ENCODE measurements at places on chromosomes 12 and 14.
A peak's percentile ranks its signal among the peaks of the same experiment; 100 is the strongest.

- no peak for DNase-seq
Measured at GRCh38 chr12:51090705-51091229, 7.4 kb upstream of the CSRNP2 start.

GRCh38 chr12:95614390-95614982, 63.2 kb upstream of the USP44 start:
- DNase-seq: no peak

DNA sequence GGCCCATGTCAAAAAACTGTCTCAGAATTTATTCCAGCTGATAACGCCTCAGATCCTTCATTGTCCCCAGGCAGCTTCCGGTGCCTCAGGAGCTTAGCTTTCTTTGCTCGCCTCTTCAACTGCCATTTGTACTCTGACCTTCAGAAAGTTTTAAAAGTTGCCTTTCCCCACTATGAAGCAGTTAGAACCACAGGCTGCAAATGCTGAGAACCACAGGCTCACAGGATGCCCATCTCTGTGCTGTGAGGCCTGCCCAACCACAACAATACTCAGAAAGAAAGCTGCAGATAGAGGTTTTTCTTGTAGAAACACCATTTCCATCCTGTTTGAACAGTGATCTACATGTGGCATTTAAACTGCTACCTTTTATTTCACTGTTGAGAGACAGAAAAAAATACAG, 131.1 kb downstream of the PRKCH start:
- no peak for DNase-seq

- DNase-seq: no peak
Measured at GRCh38 chr12:48764521-48764920, 24.4 kb downstream of the ADCY6 start.

- no peak for DNase-seq
Measured at GRCh38 chr12:67716817-67717216, 68.3 kb downstream of the DYRK2 start.

- DNase-seq: no peak
Measured at GRCh38 chr14:67059596-67059995, 129.6 kb upstream of the GARIN2 start.

DNA sequence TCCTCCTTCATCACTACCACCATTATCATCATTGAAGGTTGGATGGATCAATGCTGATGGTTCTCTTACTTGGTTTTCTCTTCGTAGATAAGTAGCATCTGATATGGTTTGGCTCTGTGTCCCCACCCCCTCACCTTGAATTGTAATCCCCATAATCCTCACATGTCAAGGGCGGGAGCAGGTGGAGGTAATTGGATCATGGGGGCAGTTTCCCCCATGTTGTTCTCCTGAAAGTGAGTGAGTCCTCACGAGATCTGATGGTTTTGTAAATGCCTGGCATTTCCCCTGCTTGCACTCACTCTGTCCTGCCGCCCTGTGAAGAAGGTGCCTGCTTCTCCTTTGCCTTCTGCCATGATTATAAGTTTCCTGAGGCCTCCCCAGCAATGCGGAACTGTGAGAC, 172.4 kb upstream of the PWP1 start:
- DNase-seq: no peak

GRCh38 chr14:91372671-91373495, 44.7 kb downstream of the CCDC88C start:
- DNase-seq: no peak

- DNase-seq: no peak
Measured at GRCh38 chr14:95274279-95274678, 45.4 kb downstream of the CLMN start.

GRCh38 chr14:58736606-58737005, 98.8 kb downstream of the DACT1 start:
- DNase-seq: no peak

GRCh38 chr14:61876362-61877034, 114.3 kb downstream of the SNAPC1 start:
- DNase-seq: no peak

GRCh38 chr12:1418144-1418543, 176.2 kb downstream of the FBXL14 start:
- no peak for DNase-seq

- no peak for DNase-seq
Measured at GRCh38 chr14:75861161-75861621, 120.6 kb downstream of the TGFB3 start.

DNA sequence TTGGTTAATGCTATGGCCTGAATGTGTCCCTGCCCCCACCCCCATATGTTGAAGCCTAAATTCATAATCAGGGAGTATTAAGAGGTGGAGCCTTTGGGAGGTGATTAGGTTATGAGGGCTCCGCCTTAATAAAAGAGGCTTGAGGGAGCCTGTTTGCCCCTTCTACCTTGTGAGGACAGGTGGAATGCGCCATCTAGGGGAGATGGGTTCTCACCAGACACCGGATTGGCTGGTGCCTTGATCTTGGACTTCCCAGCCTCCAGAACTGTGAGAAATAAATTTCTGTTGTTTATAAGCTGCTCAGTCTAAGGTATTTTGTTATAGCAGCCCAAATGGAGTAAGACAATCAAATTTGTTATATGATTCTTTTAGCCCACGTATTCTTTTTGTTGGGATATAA, 148.3 kb downstream of the PTCSC3 start:
- no peak for DNase-seq

GRCh38 chr12:132319991-132320570, 9.3 kb downstream of the GALNT9 start:
- no peak for DNase-seq

DNA sequence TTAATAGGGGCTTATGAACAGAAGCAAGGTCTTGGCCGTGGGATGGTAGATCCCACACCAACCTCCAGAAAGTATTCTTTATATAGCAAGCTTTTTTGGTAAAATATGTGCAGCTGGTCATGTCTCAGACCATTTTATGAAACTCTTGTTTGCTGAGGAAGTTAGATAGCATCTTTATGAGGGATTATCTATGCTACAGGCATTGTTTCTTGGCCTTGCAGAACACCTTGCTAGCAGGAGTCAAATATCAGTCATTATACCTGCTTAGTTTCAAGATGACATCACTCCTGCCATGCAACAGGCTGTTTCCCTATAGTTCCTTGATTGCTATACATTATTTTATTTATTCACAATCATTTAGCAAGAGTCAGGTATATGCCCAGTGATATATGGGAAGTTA, 84.8 kb upstream of the LRFN5 start:
- DNase-seq: no peak

DNA sequence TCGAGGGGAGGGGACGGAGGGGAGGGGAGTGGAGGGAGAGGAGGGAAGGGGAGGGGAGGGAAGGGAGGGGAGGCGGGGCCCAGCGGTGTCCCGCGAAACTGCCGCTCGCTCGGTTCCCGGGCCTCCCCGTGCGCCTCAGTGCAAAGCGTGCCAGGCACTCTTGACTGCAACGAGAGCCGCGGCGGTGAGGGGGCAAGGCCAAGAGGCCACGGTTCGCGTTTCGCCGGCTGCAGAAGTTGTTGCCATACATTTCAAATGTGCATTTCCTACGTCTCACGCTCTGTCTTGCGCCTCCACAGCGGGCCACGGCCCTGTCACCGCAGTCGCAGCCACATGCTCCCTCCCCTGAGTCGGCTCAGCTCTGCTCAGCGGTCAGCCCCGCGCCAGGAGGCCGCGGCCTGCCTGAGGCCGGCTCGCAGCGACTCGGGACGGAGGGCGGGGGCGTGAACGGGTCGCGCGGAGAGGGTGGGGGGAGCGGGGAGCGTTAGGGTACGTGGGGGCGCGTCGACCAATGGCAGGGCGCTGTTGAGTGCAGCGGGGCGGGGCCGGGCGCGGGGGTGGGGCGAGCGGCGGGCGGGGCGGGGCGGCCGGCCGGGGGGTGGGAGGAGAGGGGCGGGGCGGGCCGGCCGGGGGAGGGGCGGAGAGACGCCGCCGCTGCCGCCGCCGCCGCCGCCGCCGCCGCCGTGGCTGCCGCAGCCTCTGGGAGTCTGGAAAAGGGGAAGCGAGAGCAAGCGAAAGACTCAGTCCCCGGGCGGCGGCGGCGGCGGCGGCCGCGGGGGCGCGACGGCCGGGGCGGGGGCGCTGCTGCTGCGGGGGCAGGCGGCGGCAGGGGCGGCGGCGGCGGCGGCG, at the start of gene PPP2R5C:
Gene PPP2R5C, plus strand, starts transcription at position 678 of the 849 bp plus-strand sequence. CDS start 185 bp downstream, outside the sequence.
- peak; percentile 87 for DNase-seq

DNA sequence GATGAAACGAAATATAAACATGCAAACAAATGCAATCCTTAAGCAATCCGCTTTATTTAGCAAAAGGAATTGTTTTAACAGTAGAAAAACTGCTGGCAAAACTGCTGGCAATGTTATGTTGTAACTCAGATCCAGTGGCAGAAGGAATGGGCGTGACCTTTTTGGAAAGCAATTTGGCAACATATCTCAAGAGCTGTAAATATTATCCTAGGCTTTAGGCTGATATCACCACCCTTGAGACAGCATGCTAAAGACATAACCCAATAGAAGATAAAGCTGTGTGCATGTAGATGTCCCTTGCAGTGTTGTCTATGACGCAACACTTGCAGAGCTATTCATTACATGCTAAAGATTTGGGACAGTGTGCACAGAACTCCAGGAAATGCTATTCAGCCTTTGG, 138.5 kb downstream of the DICER1 start:
- DNase-seq: no peak

- no peak for DNase-seq
Measured at GRCh38 chr12:87690236-87690810, 338.9 kb downstream of the C12orf50 start.

DNA sequence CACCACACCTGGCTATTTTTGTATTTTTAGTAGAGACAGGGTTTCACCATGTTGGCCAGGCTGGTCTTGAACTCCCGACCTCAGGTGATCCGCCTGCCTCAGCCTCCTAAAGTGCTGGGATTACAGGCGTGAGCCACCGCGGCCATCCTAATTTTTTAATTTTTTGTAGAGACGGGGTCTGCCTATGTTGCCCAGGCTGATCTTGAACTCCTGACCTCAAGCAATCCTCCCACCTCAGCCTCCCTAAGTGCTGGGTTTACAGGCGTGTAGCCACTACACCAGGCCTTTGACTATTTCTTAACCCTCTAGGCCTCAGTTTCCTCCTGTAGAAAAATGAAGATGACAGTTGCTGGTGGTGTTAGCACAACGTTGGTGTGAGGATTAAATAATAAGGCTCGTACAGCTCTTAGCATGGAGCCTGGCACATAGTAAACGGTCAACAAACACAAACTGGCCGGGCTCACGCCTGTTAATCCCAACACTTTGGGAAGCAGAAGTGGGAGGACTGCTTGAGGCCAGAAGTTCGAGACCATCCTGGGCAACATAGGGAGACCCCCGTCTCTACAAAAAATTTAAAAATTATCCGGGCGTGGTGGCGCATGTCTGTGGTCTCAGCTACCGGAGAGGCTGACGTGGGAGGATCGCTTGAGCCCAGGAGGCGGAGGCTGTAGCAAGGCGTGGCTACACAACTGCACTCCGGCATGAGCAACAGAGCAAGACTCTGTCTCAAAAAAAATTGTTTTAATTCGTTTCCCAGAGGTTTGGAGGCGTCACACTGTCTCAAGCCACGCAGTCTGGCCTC, 979 bp downstream of the DDX54 start:
- DNase-seq: no peak

GRCh38 chr14:88005050-88005481, at the start of gene GPR65:
GPR65 (plus strand) TSS chr14:88005135; CDS start chr14:88010848, 5,713 bp downstream.
- DNase-seq: peak; percentile 14

GRCh38 chr12:98745578-98746391, 100.7 kb downstream of the APAF1 start:
- no peak for DNase-seq

DNA sequence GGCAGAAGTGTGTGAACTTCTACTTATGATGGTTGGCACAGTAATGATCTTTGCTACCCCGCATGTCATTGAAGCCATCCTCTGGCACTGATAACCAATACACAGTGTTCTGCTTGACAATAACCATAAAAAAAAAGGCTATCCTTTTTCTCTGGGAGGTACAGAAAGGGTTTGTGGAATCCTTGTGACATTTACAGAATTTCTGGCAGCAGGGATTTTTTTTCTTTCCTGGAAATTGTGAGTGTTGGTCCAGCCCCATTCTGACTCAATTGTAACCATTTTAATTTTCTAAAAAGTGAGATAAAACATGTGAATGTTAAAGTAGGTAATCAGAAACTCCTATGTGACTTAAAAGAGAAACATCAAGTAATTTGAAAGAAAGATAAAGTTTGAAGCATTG, 943.8 kb downstream of the TMTC2 start:
- no peak for DNase-seq

GRCh38 chr12:80291108-80291754, 152.8 kb upstream of the PTPRQ start:
- DNase-seq: no peak
